Aorta (tissue), 5 donors: ENCODE measurements at places on chromosomes 5 and 9. TPM values are rescaled to one million over a fixed set of nuclear protein-coding genes. Genes with fewer than 3 reads are reported as not detected.

GRCh38 chr5:52705720-52706119 lies 82.0 kb upstream of the ITGA1 start:
- no peak for DNase-seq

DNA sequence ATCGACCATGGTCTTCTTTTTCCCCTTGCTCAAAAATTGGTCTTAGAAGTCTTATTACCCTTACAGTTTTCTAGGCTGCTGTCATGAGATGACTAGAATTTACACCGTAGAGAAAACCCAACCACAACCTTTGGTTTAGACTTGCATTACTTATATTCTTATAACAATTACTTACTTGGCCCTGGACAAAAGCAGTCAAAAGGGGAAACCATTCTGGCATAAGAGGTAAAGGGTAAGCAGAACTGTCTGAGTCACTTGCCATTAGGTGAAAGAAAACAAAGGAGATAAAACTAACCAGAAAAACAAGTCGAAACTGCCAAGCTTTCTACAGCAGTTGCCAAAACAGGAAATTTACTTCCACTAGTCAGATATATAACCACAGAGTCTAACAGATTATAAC lies 17.9 kb downstream of the TMEM245 start:
- DNase-seq, result no peak

GRCh38 chr5:79547429-79547822 lies 33.5 kb upstream of the HOMER1 start:
- DNase-seq, result peak; percentile 14

GRCh38 chr9:108217431-108218349 lies 638.1 kb downstream of the ACTL7B start:
- no peak for DNase-seq

DNA sequence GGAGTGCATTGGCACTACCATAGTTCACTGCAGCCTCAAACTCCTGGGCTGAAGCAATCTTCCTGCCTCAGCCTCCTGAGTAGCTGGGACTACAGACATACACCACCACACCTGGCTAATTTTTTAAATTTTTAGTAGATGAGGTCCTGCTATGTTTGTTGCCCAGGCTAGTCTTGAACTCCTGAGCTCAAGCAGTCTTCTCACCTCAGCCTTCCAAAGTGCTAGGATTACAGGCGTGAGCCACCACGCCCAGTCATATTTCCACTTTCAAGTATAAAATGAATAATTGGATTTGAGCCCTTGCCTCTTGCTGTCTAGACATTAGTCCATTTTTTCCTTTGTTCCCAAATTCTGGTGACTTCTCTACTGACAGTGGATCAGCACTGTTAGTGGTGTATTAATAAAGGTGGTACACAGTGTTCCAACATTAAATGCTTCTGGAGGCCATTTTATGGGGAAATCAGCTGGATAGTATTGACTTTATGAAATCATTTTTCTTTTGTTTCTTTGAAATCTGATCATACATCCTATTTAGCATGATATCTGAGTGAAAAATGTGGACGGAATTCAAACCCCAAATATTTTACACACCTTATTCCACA lies 15.9 kb downstream of the ATP6V0E1 start:
- DNase-seq, result no peak

Gene CDO1
- 11.6 TPM for total RNA-seq

GRCh38 chr9:4292781-4293180 lies 7.1 kb downstream of the GLIS3 start:
- DNase-seq, result no peak

Gene CKMT2
- 24.1 TPM for total RNA-seq

DNA sequence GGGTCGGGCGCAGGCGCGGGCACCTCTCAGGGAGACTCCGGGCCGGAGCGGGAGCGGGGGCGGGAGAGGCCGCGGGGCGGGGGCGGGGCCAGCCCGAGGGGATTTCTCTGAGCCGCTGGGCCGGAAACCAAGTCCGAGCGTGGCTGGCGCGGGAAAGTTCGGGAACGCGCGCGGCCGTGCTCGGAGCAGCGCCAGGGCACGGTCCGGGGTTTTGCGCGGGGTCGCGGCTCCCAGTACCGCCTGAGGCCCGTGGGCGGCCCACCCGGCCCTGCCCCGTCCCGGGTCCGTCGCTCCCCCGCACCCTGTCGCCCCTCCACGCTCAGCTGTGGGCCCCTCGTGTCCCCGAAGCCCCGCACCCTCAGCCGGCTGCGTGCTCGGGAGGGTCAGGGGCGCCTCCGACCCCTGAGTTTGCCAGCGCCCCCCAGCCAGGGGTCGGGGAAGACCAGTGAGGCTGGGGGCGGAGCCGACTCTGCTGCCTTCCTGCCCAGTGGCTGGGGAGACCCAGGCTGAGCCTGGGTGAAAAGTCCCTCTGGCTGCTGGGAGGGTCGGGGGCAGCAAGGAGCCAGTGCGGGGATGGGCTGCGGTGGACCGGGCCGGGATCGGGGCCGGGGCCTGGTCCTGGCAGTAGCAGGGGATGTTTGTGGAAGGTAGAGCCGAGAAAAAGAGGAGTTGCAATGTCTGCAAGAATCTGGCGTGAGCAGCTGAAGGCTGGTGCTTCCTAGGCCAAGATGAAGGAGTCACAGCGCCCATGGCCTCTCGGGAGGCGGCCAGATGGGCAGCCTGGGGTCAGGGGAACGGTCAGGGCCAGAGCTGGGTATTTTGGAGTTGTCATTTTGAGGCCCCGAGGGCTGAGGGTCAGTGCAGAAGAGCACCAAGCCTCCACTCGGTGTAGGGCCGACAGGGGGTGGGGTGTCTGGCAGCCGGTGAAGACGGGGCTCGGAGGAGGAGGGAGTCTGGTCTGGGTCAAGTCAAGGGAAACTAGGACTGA lies 588 bp downstream of the TRAF2 start:
- no peak for DNase-seq
